H1 (cell line): ENCODE measurements at places on chromosomes 11 and 22.
A peak's percentile ranks its signal among the peaks of the same experiment; 100 is the strongest.

DNA sequence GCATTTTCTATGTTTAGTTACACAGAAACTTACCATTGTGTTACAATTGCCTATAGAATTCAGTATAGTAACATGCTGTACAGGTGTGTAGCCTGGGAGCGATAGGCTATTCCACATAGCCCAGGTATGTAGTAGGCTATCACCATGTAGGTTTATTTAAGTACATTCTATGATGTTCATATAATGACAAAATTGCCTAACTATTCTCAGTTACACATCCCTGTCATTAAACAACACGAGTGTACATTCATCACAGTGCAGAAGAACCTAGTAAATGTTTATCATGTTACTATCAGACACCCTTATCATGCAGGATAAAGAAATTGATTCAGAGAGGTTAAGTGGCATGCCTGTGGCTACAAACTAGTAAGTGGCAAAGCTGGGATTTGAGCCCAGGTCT lies 28.4 kb upstream of the BMAL1 start:
- no peak for DNase-seq

DNA sequence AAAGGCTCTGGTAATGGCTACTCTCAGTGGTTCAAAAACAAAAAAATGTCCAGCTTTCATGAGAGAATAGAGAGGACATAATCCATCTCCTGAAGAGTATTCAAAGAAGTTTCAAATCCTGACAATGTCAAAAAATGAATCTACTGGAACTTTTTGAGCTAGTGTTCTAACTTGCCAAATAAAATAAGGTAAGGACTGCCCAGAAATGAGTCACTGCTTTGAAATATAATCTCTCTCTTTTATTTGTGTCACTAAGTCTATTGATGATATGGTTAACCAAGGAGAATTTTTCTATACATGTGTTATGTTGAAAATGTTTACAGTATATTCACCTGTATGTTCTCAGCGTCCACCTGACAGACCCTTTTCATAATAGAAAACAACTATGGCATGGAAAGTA lies 3.4 kb downstream of the GUCY1A2 start:
- DNase-seq, result no peak

- peak; percentile 92 for DNase-seq
Observed at GRCh38 chr22:33921525-33922348, 1.5 kb upstream of the LARGE1 start.

- DNase-seq, result no peak
Observed at GRCh38 chr11:101915791-101916291, 481 bp downstream of the ANGPTL5 start.
